ENCODE measurements at places on chromosomes 16 and 17. TPM values are rescaled to one million over a fixed set of nuclear protein-coding genes. Genes with fewer than 3 reads are reported as not detected.
A peak's percentile ranks its signal among the peaks of the same experiment; 100 is the strongest.

DNA sequence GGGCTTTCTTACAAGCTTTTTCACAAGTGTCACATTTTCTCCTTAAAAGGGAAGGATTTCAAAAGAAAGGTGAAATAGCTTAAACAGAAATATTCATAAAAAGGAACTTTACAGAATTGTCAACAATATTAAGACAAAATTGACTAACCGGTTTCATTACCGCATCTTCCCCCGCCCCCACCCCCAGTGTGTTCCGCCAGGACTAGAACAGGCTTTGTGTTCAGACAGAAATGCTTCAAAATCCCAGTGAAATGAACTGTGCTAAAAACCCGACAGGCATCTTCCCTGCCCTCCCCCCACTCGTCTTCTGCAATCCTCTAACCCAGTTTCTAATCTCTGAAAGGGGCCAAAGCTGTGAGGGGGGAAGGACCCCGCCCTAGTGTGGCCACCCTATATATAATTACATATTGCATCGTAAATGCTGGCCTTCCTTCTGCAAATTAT, 990 bp upstream of the ROGDI start:
- H3K36me3 ChIP-seq: peaks cover 35% of the 10 kb centered on the region
- no peaks in the 10 kb centered on the region for H3K4me1 ChIP-seq
- no peak for DNase-seq
- peak overlapping the region; percentile 81 for H3K4me3 ChIP-seq

DNA sequence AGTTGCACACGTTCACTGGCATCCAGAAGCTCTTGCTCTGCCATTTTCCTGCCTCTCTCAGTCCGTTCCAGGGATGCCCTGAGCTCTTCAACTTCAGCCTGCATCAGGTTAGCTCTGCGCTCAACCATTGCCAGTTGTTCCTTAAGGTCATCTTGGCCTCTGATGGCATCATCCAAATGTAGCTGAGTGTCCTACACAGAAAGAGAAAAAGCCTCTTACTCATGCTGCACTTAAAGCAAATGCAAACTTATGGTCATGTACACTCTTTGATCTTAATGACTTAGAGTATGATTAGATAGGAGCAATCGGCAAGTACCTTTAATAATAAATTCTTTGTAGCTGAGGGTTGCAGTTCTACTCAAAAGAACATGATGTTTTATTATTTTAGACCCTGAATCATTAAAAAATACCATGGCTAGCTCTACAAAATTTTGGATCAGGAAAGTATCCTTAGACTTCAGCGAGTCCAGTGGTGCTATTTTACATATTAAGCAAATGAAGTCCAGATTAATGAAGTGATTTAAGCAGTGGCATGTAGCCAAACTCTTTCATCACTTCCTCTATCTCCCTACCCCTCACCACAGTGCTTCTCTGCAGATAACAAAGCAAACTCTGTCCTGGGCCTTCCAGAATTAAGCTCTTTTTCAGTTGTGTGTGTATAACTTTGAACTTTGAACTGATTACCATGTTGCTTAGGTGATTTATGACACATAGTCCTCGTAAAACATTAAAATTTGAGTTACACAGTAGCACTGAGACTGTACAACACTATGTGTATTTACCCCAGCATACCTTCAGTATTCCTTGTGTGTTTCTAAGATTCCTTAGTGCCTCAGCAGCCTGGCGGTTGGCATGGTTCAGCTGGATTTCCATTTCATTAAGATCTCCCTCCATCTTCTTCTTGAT, 22.1 kb downstream of the MYH4 start:
- no peaks in the 10 kb centered on the region for H3K36me3 ChIP-seq
- no peak overlapping the region for H3K27ac ChIP-seq
- no peaks in the 10 kb centered on the region for H3K27me3 ChIP-seq
- H3K4me1 ChIP-seq: no peaks in the 10 kb centered on the region
- DNase-seq: no peak

DNA sequence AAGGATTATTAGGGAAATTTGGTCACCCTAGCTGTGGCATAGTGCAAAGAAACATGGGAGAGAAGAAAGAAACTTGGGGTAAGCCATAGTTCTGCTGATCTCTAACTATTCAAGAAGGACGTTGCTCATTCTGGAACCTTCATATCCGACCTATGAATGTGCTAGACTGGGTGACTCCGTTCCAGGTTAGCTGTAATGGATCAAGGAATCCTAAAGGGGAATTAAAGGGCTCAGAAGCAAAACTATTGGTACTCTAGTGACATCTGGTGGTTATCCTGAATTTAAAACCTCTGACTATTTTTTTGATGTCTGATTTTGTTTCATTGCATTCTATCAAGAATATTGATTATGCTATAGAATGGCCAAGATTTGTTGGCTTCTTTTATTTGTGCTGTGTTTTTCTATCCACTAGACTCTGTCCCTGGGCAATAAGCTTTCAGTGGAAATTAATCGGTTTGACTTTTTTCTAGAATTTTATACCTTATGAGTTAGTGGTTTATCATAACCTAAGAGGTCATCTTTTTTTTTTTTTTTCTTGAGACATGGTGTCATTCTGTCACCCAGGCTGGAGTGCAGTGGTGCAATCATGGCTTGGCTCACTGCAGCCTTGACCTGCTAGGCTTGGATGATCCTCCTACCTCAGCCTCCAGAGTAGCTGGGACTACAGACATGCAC, 19.5 kb downstream of the PCTP start:
- no peak for DNase-seq
- H3K27ac ChIP-seq: peak overlapping the region; percentile 7
- no peaks in the 10 kb centered on the region for H3K4me1 ChIP-seq
- H3K36me3 ChIP-seq: peaks cover 40% of the 10 kb centered on the region
- no peak overlapping the region for H3K4me3 ChIP-seq

The MPV17L gene
- 10.8 TPM for total RNA-seq

- no peaks in the 10 kb centered on the region for H3K27me3 ChIP-seq
- no peaks in the 10 kb centered on the region for H3K4me1 ChIP-seq
- DNase-seq: no peak
- peaks cover 52% of the 10 kb centered on the region for H3K36me3 ChIP-seq
- H3K4me3 ChIP-seq: no peak overlapping the region
Observed at GRCh38 chr16:47695756-47696155, 234.6 kb downstream of the PHKB start.

DNA sequence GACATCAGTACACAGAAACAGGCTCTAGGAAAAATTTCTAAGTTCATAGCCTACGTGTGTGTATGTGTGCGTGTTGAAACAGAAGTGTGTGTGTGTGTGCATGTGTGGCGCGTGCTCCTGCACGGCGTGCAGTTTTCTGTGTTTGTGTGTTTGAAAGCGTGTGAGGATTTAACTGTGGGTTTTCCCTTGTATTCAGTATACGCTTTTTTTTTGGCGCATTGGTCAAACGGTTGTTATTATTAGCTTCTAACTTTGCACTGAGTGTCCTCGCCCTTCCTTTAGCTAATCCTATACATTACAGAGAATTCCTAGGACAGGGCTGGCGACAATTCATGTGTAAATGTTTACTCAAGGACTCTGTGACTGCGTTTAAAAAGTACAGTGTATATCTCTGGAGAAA, 23.0 kb downstream of the TMC6 start:
- no peak overlapping the region for H3K4me3 ChIP-seq
- no peaks in the 10 kb centered on the region for H3K4me1 ChIP-seq
- peaks cover 39% of the 10 kb centered on the region for H3K36me3 ChIP-seq
- no peaks in the 10 kb centered on the region for H3K27me3 ChIP-seq
- no peak overlapping the region for H3K27ac ChIP-seq

DNA sequence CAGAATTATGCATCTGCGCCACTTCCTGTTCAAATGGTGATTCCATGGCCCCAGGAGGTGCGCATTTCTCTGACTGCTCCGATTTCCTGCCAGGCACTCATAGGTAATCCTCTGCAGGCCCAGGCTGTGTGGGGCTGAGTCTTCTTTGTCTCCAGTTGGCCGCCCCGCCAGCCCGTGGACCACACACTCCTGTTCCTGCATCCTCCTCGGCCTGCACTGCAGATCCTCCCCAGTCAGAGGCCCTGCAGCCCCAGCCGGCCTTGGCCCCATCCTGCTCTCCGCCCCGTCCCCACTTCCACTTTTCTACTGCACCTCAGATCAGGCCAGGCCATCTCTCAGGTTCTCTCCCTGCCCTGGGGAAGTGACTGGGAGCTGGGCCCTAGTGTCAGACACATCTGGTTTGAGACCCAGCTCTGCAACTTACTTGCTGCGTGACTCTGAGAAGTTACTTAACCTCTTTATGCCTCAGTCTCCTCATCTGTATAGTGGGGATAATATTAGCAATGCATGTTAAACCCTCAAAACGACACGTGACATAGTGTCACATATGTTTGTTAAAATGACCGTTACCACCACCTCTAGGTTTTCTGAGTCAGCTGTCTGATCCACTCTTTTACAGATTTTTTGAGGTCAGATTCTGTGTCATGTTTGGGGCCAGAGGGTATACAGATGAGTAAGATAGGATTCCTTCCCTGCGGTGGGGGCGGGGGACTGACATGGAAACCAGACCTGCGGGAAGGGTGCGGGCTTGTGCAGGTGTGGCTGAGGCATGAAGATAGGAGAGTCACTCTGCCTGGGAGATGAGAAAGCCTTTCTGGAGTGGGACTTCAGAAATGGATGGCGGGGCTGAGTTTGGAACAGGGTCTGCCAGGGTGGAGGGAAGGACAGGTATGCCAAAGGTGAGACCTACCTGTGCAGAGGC, 12.8 kb downstream of the RAB11FIP4 start:
- H3K4me3 ChIP-seq: no peak overlapping the region
- no peaks in the 10 kb centered on the region for H3K4me1 ChIP-seq
- no peaks in the 10 kb centered on the region for H3K36me3 ChIP-seq
- DNase-seq: no peak

DNA sequence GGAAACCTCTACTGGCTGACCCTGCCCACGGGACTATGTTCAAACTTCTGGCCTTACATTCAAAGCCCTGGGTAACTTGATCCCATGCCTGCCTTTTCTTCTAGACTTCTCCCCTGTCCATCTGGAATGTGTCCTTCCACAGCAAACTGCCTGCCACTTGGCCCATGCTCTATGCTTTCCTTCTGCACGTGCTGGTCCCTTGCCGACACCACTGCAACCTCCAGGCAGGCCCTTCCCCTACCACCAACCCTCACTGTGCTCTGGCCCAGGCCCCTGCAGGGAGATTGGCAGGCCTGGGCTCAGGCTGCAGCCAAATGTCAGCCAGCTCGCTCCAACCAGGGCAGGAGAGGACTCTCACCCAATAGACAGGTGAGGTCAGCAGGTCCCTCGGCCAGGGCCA, 11.0 kb downstream of the HSD11B2 start:
- no peaks in the 10 kb centered on the region for H3K27me3 ChIP-seq
- H3K36me3 ChIP-seq: peaks cover 14% of the 10 kb centered on the region
- peaks cover 61% of the 10 kb centered on the region for H3K4me1 ChIP-seq
- no peak for DNase-seq

The RAB11FIP4 gene
- 7.2 TPM for total RNA-seq

The MYL4 gene
- total RNA-seq: 3,895 TPM

DNA sequence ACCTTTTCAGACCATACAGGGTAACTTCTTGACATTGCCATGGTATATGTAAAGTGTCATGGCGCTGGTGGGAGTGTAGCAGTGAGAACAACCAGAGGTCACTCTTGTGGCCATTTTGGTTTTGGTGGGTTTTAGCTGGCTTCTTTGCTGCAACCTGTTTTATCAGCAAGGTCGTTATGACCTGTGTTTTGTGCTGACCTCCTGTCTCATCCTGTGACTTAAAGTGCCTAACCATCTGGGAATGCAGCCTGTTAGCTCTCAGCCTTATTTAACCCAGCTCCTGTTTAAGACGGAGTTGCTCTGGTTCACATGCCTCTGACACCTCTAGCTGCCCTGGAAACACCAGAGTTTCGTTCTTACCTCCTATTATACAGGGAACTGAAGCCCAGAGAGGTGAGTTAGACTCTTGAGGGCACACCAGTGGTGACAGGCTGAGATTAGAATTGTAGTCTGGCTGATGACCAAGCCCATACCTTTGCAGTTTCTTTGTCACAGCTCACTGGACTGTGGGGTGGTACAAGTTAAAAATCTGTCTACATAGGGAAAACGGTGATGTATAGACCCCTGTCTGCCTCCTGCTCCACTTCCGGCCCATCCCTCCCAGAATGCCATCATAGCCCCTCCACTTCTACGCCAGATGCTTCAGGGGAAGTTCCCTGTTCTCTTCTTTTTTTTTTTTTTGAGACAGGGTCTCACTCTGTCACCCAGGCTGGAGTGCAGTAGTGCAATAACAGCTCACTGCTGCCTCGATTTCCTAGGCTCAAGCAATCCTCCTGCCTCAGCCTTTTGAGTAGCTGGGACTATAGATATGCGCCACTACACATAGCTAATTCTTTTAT, 21.0 kb downstream of the KSR1 start:
- no peaks in the 10 kb centered on the region for H3K36me3 ChIP-seq
- no peaks in the 10 kb centered on the region for H3K27me3 ChIP-seq
- H3K27ac ChIP-seq: no peak overlapping the region

DNA sequence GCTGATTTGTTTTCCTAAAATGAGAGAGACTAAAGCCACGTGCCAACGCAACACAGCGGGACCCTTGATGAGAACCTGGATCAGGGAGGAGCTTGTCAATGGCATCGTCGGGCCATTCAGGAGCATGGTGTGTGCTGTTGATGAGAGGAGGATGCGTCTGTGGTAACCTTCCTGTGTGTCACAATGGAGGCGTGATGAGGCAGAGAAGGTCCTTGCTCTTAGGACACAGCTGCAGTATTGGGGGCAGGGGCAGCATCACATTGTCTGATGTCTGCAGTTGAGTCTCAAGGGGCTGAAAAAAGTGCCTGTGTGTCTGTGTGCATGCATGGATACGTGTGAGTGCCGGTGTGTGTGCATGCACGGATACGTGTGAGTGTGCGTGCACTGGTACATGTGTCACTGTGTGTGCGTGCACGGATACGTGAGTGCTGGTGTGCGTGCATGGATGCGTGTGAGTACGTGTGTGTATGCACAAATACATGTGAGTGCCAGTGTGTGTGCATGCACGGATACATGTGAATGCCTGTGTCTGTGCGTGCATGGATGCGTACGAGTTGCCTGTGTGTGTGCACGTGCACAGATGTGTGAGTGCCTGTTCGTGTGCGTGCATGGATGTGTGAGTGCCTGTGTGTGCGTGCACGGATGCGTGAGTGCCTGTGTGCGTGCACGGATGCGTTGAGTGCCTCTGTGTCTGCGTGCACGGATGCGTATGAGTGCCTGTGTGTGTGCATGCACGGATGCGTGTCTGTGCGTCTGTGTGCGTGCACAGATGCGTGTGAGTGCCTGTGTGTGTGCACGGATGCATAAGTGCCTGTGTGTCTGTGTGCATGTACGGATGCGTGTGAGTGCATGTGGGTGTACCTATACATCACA, 39.3 kb downstream of the BAIAP2 start:
- H3K4me1 ChIP-seq: peaks cover 8% of the 10 kb centered on the region
- peaks cover 8% of the 10 kb centered on the region for H3K36me3 ChIP-seq
- no peak overlapping the region for H3K27ac ChIP-seq
- DNase-seq: no peak
- no peak overlapping the region for H3K4me3 ChIP-seq

The KRT31 gene
- total RNA-seq: not detected

GRCh38 chr17:1181753-1182137, 2.0 kb upstream of the ABR start:
- no peaks in the 10 kb centered on the region for H3K27me3 ChIP-seq
- H3K4me1 ChIP-seq: peaks cover 63% of the 10 kb centered on the region
- DNase-seq: no peak
- no peak overlapping the region for H3K27ac ChIP-seq
- no peaks in the 10 kb centered on the region for H3K36me3 ChIP-seq
- H3K4me3 ChIP-seq: no peak overlapping the region

- H3K27me3 ChIP-seq: no peaks in the 10 kb centered on the region
- DNase-seq: no peak
- H3K36me3 ChIP-seq: no peaks in the 10 kb centered on the region
- no peak overlapping the region for H3K4me3 ChIP-seq
- no peak overlapping the region for H3K27ac ChIP-seq
Observed at GRCh38 chr16:72362476-72362875, 190.5 kb upstream of the PMFBP1 start.

- no peaks in the 10 kb centered on the region for H3K27me3 ChIP-seq
- no peak for DNase-seq
- H3K4me1 ChIP-seq: peaks cover 31% of the 10 kb centered on the region
- no peak overlapping the region for H3K4me3 ChIP-seq
- H3K27ac ChIP-seq: peak overlapping the region; percentile 70
Observed at GRCh38 chr17:73343739-73344454, 32.1 kb upstream of the CDC42EP4 start.

The FAM234A gene
- 141 TPM for total RNA-seq

All from right atrium auricular region (tissue), 2 donors.